Tracheal epithelial cell (primary cell): ENCODE measurements at places on chromosomes 12 and 14. TPM values are rescaled to one million over a fixed set of nuclear protein-coding genes. Genes with fewer than 3 reads are reported as not detected.

IKBIP gene
- 6.8 and 27.5 TPM in 2 replicates for total RNA-seq

CD163L1 gene
- 1.4 TPM in 1 of 2 replicates, not detected in the other for total RNA-seq

NPFF gene
- total RNA-seq, result not detected in 2 replicates

TBX3 gene
- 0.85 and 3.6 TPM in 2 replicates for total RNA-seq

COX14 gene
- 41.0 and 51.2 TPM in 2 replicates for total RNA-seq

MYO1H gene
- not detected in 2 replicates for total RNA-seq

CRIP1 gene
- total RNA-seq, result 0.48 TPM in 1 of 2 replicates, not detected in the other

CYP27B1 gene
- total RNA-seq, result 3.2 and 6.5 TPM in 2 replicates

SIX1 gene
- 4.1 and 10.0 TPM in 2 replicates for total RNA-seq

PTPN11 gene
- 100 and 121 TPM in 2 replicates for total RNA-seq

DIP2B gene
- 32.8 and 45.3 TPM in 2 replicates for total RNA-seq

AKAP5 gene
- total RNA-seq, result under 0.01 and 0.72 TPM in 2 replicates

DACT1 gene
- total RNA-seq, result 1.9 TPM in 1 of 2 replicates, not detected in the other

TBC1D30 gene
- 0.72 and 4.0 TPM in 2 replicates for total RNA-seq

KRT77 gene
- not detected in 2 replicates for total RNA-seq

ETFBKMT gene
- 1.2 and 1.7 TPM in 2 replicates for total RNA-seq

ZBTB25 gene
- total RNA-seq, result 4.9 and 6.0 TPM in 2 replicates

CMA1 gene
- total RNA-seq, result not detected in 2 replicates

CHURC1 gene
- total RNA-seq, result 30.9 and 39.5 TPM in 2 replicates

AHSA1 gene
- 133 and 149 TPM in 2 replicates for total RNA-seq

ALDH1L2 gene
- total RNA-seq, result 19.2 and 19.3 TPM in 2 replicates

LRR1 gene
- total RNA-seq, result 8.1 and 8.2 TPM in 2 replicates

VCPKMT gene
- 3.6 and 4.5 TPM in 2 replicates for total RNA-seq

DDN gene
- total RNA-seq, result 0.43 and 0.48 TPM in 2 replicates

PRIMA1 gene
- total RNA-seq, result not detected in 2 replicates

MUCL1 gene
- not detected in 2 replicates for total RNA-seq

CEP170B gene
- total RNA-seq, result 36.0 and 49.9 TPM in 2 replicates

DBX2 gene
- not detected in 2 replicates for total RNA-seq

ITPR2 gene
- total RNA-seq, result 6.6 and 13.3 TPM in 2 replicates

SGPP1 gene
- 39.2 and 41.0 TPM in 2 replicates for total RNA-seq

USP44 gene
- 0.21 and 0.96 TPM in 2 replicates for total RNA-seq

RASSF8 gene
- total RNA-seq, result 15.6 and 17.4 TPM in 2 replicates

L3HYPDH gene
- total RNA-seq, result 20.0 and 21.3 TPM in 2 replicates
